Effector memory CD4-positive, alpha-beta T cell (primary cell): ENCODE measurements at places on chromosomes 1 and 21.

GRCh38 chr1:47399846-47400155 is 16.3 kb upstream of the FOXE3 start:
- DNase-seq = no peak

GRCh38 chr1:169340882-169341281 is 26.7 kb downstream of the NME7 start:
- no peak for DNase-seq

GRCh38 chr21:44837537-44837936 is 19.7 kb upstream of the SUMO3 start:
- no peak for DNase-seq

DNA sequence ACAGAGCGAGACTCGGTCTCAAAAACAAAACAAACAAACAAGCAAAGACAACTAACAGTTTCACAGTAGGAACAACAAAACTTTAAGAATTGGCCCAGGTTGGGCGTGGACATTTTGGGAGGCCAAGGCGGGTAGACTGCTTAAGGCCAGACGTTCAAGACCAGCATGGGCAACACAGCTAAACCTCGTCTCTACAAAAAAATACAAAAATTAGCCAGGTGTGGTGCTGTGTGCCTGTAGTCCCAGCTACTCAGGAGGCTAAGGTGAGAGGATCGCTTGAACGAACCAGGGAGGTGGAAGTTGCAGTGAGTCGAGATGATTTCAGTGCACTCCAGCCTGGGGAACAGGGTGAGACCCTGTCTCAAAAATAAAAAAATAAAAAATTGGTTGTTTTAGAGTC is 13.5 kb downstream of the GTF2B start:
- DNase-seq = no peak

DNA sequence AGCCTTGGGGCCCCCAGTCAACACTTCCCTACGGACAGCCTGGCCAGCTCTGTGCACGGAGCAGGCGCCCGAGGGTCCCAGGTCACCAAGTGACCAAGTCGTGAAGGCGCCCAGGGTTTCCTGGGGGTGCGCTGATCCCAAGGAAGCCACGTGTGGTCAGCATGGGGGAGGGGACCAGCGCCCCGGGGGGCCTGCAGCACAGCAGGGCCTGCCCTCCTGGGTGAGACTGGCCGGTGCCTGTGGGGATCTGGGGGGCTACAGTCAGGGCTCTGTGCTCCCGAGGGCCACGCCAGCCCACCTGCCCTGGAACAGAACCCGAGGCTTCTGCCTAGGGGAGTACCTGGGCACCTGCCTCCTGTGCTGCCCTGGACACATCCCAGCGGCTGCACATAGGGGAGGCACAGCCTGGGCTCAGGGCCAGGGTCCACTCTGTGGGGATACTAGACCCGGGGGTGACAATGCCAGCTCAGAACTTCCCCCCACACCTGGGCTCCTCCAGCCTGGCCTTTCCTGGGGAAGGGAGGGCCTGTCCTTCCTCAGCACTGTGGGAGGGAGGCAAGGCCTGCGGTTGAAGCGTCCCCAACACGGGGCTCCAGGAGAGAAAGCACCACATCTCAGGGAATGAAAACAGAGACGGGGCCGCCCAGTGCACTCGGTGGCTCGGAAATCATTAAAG is 6.2 kb upstream of the POFUT2 start:
- DNase-seq = no peak

GRCh38 chr1:177302357-177303044 is 131.7 kb downstream of the BRINP2 start:
- DNase-seq = no peak

- DNase-seq = no peak
These were observed 389.1 kb upstream of the ZP4 start for GRCh38 chr1:238279694-238280380.

- DNase-seq = no peak
These were observed 130.6 kb downstream of the PTPN14 start for GRCh38 chr1:214420833-214421232.

DNA sequence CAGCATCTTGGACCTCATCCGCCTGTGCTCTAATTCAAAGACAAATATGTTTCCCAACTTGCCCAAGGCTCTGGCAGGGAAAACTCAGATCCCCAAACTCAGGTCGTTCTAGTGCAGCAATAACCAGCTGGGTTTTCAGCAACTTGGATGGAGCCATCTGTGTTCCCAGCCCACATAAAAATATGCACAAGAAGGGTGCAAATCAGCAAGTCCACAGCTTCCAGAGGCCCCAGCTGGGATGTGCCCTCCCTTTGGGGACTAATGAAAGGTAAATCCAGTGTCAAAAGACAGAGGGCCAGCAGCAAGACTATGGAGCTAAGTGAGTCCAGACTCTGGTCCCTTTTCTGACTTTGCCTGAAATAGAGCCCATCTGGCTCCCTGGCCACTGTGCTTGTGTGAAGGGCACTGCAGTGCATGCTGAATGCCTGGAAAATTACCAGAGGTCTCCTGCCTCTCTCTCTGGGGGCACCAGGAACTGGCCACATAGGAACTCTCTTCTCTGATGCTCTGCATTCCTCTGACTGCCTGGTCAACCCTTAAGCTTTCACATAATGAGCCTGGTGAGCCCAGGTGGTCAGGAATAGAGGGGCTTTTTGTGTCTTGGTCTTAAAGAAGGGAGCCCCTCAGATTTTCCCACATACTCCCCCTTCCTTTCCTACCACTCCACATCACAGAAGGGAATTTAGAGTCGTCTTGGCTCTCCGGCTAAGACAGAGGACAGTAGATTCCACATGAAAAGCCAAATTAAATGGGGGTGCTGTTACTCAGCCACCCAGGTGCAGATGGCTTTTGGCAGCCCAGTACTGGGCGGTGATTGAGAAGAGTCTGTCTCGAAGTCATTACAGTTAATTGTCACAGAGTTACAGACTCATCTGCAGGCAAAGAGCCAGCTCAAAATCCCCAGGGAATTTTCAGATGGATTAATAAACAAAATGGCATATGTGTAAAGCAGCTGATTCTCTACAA is 88.1 kb upstream of the C1orf21 start:
- no peak for DNase-seq

DNA sequence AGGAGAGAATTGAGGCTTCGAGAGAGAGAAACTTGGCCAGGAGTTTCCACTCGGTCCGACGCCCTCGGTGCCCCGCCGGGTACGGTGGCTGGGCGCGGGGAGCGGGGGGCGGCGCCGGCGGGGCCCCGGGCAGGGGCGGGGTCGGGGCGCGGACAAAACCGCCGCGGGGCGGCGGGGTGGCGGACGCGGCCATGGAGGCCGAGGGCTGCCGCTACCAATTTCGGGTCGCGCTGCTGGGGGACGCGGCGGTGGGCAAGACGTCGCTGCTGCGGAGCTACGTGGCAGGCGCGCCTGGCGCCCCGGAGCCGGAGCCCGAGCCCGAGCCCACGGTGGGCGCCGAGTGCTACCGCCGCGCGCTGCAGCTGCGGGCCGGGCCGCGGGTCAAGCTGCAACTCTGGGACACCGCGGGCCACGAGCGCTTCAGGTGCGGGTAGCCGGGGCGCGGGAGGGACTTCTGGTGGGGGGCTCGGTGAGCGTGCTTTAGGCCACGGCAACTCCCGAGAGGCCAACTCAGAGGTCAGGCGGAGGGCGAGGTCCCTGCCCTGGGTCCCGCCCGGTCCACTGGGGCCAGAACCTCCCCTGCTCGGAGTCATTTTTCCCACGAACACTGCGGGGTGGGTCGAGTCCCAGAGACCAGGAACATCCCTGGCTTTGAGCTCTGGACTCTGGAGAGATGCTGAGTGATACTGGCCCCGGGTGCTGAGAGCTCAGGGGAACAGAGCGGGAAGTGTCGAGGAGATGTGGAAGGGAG is 431 bp downstream of the RAB42 start:
- no peak for DNase-seq

- DNase-seq = no peak
These were observed 19.4 kb downstream of the SLC26A9 start for GRCh38 chr1:205923651-205924459.

GRCh38 chr1:150389650-150390049 is 25.7 kb downstream of the RPRD2 start:
- DNase-seq = no peak

GRCh38 chr1:112849425-112850033 is 106.5 kb downstream of the SLC16A1 start:
- no peak for DNase-seq

DNA sequence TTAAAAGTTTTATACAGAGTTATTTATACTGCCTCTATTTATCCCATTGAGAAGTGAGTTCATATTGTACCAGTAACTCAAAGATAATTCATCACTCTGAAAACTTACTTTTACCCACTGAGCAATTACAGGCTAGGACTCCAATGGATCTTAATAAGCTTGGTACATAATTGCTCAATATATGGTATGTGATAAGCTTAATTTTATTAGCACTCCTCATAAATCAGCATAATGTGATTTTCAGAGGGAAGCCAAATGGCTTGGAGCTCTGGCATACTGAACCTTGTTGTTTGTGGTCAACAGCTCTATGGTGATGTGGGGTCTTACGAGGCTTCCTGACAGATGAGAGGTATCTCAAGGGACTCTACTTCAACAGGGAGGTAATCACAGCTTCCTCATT is 26.3 kb downstream of the ADAM30 start:
- no peak for DNase-seq

- DNase-seq = no peak
These were observed 625.9 kb upstream of the PKN2 start for GRCh38 chr1:88058205-88058604.

- no peak for DNase-seq
These were observed 454.0 kb downstream of the PLPP3 start for GRCh38 chr1:56125316-56125715.

DNA sequence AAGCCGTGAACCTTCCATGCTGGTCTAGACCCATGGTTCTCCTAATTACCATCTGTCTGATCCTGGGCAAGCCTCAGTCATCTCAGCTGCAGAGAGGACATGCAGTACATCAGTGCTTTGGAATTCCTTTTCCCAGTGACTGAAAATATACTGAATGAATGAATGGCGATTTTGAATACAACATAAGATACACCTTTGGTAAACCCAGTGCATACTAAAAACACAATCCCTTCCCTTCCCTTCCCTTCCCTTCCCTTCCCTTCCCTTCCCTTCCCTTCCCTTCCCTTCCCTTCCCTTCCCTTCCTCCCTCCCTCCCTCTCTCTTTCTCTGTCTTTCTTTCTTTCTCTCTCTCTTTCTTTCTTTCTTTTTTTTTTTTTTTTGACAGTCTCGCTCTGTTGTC is 21.3 kb upstream of the PLXNA2 start:
- no peak for DNase-seq

- DNase-seq = no peak
These were observed 205.3 kb downstream of the FGGY start for GRCh38 chr1:59502009-59502691.

DNA sequence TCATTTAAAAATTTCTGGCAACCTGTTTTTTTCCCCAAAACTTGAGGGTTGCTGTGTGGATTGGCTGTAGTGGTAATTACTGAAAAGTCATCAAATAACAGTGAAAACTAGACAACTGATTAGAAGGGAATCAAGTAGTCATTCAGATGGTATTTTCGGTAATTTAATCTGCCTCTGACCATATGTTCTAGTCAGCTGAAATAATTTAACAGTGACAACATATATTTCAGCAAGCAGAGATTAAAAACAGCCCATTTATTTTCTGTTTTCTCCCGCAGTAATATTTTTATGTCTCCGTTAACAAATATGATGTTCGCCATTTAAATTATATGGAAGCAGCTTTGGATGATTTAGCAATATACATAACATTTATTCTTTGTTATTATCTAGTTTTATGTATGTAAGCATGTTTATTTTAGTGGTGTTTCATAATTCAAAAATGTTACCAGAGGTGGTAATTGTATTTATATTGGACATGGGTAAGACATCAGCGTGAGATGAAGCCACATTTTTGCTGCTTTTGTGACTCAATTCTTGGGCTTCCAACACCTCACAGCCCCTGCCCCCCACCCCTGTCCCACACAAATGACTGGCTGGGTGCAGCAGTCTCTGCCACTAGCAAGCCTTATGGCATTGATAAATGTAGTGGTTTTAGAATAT is 104.4 kb downstream of the GALNT2 start:
- no peak for DNase-seq

GRCh38 chr1:11862890-11863289 is 4.1 kb upstream of the NPPB start:
- DNase-seq = no peak

DNA sequence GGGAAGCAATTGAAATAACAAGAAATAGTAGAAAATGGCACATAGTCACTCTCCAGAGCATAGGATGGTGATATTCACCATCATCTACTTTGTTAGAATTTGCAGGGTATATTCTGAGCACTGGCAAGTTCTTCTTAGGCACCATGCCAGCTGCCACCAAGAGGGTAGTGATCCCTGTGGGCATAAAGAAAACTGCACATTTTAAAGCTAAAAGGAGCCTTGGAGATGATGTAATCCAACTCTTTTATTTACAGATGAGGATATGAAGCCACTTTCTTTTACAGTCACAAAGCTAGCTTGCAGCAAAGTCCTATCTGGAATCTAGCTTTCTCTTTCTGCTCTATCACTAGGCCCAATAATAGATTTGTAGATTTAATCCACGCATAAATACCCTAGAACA is 69.0 kb downstream of the PTGER3 start:
- DNase-seq = no peak

DNA sequence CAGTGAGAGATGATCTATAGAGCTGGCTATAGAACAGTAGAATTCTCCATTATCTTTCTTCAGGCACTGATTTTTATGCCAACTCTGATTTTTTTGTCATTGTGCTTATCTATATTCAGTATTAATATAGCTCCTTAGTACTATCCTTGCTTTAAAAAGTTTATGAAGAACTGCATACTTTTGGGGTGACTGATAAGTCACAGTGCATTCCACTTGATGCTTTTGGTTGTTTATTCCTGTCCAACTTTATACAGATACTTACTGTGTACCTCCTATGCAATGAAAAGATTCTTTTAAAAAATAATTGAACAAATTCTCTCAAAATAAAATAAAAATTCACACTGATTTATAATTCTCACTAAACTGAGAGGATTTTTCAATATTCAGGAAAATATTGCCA is 71.6 kb downstream of the COL24A1 start:
- DNase-seq = no peak
